Activated naive CD8-positive, alpha-beta T cell treated with anti-CD3 and anti-CD28 coated beads for 36 hours (primary cell): ENCODE measurements at places on chromosomes 16 and 17. TPM values are rescaled to one million over a fixed set of nuclear protein-coding genes. Genes with fewer than 3 reads are reported as not detected.
A peak's percentile ranks its signal among the peaks of the same experiment; 100 is the strongest.

GRCh38 chr16:25838724-25839186 is 147.0 kb downstream of the HS3ST4 start:
- peak; percentile 4 for DNase-seq

DNA sequence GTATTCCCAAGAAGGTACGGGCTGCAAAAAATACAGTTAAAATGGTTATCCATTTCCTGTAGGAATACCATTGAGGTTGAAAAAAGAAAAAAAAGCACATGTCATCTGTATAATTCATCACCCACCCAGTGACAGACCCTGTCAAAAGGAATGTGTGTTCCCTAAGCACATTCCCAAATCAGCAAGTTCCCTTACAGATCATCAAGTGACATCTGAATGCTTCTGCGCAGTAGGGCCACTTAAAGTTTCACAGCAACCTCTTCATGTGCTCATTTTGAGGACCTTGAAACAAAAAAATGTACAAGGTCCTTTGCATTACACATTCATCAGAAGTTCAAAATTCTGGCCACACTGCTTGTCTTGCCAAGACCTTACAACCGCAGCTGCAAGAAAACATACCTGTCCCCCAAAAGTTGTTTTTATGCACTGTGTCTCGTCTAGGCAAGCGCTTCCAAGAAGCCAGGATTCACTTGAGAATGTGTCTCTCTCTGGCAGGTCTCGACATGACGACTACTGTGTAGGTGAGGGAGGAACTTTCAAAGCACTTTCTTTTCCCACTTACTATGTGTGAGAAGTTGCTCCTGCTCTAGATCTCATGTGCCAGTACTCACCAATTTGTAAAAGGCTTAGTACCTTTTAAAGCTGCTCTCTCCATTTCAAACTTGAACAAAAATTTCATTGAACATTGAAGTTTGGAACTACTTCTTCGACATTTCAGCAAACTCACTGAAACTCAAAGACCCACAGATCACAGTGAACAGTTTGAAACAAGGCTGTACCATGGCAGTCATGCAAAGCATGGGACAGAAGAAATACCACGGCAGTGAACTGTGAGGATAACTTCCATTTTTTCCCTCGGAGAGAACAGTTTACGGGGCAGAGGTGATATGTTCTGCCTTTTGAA is 4.3 kb upstream of the POLG2 start:
- no peak for DNase-seq

DNA sequence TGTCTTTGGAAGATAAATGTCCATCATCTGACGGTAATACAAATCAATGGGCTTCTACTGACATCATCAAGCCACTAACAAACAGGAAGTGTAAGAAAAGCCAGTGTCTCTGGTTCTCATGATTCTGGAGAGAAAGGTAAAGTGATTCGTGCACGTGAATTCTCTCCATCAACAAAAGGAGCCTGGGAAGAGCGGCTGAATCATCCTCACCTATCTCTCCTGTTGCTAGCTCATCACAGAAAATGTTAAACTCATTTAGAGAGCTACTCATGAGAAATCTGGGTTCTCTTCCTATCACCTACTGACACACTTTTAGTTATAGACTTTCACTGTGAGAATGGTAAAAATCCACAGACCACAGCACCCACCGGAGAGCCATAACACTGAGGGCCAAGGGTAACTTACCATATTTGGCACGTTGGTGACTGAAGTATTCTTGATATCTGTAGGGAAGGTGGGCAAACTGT is 70.3 kb downstream of the CREBBP start:
- DNase-seq: no peak

DNA sequence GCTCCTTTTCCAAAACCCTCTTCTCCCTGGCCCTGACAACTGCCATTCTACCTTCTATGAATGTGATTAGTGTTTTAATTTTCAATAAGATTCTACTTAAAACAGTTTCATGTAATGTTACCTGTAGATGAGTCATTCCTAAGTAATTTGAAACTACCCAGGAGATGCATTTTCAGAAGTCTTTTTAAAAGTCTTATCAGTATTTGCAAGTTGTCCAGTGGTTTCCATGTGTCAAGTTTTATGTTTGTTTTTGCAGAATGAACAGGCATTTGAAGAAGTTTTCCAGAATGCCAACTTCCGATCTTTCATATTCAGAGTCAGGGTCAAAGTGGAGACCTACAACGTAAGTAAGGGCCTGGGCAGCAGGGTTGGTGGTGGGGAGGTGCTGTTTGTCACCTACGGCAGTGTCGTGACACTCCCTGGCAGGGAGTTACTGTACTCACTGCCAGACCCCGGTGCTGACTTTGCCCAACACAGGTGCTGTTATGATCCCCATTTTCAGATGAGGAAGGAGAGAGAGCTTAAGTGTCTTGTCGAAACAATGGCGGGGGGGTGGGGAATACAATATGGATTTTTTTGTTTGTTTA is 65.0 kb downstream of the RPA1 start:
- DNase-seq: no peak

DNA sequence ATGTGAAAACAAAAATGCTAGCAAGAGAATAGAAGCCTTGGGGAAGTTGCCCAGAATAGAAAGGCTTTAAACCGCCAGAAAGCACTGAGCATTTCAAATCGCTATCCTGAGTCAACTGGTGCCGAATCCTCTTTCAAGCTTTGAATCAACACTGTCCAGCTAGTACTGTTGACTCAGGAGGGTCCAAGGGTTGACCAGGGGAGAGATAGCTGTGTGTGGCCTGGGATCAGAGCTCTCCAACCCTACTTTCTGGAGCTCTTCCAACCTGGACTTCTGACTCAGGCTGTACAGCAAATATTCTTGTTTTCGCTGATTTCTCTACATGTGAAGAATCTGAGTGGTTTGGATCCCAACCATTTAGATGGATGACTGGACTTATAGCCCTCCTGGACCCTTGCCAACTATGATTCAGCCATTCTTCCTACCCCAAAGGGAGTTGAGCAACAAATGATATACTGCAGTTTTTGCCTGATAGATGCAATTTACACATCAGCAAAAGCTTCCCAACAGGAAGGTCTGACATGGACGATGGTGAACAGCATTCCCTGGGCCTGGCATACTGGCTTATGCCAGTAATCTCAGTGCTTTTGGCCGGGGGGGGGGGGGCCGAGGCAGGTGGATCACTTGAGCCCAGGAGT is 154.0 kb upstream of the SDK2 start:
- no peak for DNase-seq

DNA sequence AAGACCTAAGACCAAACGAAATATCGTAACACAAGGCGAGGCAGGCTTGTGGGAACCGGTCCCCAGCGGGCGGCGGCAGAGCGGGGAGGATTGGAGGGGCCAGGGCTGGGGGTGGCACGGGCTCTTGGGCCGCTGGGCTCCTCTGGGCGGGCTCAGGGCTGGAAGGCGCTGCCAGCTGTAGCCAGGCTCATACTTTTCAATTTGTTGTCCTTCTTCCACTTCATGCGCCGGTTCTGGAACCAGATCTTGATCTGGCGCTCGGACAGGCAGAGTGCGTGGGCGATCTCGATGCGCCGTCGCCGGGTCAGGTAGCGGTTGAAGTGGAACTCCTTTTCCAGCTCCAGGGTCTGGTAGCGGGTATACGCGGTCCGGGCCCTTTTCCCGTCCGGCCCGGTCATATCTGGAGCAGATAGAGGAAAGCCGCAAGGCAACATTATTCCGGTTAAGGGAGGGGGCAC is 1.5 kb downstream of the HOXB5 start:
- DNase-seq: no peak

DNA sequence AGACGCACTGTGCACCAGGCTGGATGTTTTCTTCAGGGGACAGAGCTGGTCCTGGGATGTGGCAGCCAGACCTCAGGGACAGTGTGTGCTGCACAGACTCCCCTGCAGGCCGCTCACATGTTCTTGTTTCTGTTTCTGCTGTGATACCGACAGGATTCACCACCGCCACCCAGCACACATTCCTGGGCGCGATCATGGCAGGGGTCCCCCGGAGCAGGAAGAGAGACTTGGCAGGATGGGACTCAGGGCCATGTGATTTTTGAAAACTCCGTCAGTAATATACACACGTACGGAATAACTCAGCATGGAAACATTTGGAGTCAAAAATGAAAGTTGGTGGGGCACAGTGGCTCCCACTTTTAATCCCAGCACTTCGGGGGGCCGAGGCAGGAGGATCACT is 79.0 kb downstream of the HAPSTR1 start:
- DNase-seq: no peak

DNA sequence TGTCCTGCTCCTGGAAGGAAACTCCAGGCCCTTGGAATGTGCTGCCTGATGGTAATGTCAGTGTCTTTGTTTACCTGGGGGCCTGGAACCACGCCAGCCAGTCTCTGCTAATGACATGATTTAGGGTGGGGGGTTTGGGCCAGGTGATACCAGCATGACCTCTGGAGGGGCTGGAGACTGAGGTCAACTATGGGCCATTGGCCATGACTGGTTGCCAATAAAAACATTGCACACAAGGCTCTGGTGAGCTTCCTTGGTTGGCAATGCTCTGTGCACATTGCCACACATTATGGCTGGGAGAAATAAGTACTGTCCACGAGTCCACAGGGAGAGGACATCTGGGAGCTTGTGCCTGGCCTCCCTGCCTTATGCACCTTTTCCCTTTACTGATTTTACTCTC is 52.5 kb downstream of the LITAF start:
- DNase-seq: no peak

DNA sequence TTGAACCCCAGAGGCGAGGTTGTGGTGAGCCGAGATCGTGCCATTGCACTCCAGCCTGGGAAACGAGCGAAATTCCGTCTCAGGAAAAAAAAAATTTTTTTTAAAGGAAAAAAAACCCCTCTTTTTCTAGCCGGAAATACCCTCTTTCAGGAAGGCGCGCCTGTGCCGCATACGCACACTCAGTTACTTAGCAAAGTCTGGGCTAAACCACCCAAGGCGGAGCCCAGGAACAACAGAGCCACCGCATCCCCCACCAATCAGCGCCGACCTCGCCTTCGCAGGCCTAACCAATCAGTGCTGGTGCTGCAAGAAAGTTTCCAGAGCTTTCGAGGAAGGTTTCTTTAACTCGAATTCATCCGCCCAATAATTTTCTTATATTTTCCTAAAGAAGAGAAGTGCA is 510.4 kb downstream of the KCNJ18 start:
- no peak for DNase-seq

GRCh38 chr16:87425941-87426340 is 33.8 kb downstream of the MAP1LC3B start:
- DNase-seq: no peak

DNA sequence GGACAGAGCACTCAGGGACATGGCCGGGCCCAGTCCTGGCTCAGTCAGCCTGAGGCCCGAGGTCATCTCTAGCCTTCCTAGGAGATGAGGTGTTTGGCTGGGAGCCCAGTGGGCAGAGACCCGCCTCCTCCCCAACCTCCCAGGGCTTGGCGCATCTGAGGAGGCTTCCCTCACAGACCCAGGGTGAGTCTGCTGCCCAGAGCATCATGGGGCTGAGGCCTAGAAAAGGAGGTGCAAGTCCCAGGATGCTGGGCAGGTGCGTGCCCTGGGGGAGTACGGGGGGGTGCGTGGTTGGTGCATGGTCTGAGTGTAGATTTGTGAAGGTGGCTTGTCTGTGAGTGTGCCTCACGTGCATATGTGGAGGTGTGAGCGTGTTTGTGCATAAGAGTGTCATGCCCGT is 4.7 kb downstream of the PDE6G start:
- DNase-seq: no peak

DNA sequence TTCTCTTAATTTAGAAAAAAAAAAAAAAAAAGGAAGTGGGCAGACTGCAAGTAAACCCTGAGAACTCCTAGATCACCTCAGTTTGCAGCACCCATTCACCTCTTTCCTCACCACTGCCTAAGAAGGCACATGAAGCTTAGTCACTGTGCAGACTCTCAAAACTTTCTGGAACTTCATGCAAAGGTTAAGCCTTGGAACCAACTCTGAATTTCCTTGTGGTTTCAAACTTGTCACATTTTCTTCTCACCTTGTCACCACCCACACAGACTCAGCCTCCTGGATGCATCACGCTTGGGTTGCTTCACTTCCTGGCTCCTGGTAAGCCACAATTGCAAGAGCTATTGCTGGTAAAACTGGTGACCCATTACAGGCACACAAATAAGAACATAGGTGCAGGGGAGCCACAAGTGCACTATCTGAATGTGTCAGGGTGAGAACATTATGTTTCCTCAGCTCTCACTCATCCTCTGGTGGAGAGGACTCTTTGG is 15.0 kb upstream of the CPD start:
- peak; percentile 88 for DNase-seq

DNA sequence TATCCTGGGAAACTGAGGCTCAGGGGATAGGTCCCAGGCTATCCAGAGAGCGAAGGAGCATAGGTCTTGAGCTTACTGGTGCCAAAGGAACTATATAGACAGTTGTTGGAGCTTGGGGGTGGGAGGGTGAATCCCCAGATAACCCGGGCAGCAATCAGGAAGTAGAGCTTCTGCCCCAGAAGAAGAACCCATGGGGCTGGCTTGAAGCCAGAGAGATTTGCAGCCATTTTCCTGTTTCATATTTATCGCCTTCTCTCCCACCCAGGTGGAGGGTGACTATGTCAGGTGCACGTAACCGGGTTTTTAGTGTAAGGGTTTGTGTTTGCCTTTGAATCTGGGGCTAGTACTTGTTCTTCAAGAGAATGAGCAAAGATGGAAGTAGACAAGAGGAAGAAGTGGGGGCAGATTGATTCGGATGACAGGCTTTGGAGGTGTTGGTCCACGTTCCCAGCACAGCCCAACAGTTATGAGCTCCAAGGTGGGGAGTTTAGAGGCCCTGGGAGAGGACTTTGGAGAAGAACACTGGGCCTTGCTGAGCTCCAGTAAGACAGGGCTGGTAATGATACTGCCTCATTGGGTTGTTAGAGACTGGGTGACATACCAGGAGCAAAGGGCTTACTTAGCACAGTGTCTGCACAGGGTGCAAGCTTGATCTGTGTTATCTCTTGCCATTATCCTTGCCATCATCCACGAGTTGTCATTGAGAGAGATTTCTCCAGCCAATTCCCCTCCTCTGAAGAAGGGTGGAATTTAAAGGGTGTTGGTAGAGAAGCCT is 145.6 kb downstream of the CCDC182 start:
- DNase-seq: peak; percentile 28

GRCh38 chr16:49635591-49636581 is 220.0 kb downstream of the ZNF423 start:
- no peak for DNase-seq

- DNase-seq: no peak
Measured at GRCh38 chr16:4924593-4925292, 12.2 kb downstream of the PPL start.

TMEM100 gene
- total RNA-seq: not detected

KRT13 gene
- not detected for total RNA-seq

LGALS3BP gene
- 86.8 TPM for total RNA-seq

CAPNS2 gene
- not detected for total RNA-seq

RND2 gene
- not detected for total RNA-seq
